ENCODE measurements at places on chromosomes 2 and 18.

DNA sequence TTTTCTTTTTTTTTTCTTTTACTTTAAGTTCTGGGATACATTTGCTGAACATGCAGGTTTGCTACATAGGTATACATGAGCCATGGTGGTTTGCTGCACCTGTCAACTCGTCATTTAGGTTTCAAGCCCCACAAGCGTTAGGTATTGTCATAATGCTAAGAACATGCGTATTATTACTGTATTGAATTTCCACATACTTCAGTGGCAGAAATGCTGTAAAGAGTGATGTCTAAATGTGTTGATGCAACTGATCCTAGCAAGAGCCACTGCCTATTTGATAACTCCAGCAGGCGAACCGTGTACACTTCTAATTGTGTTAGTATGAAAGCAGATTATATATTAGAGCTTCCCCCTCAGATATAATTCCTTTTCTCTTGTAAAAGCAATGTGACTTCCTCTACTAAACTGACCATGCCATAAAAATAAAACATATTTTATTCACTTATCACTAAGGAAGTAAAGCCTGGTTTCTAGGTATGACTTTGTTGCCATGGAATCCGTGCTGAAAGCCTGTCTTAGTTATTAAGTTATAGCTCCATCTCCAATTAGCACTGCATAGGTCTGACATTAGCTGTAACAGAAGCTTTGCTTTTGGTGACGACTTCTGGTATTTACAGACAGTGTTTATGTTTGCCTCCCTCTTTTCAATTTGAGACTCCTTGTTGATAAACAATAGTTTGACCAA, 280.0 kb downstream of the GALR1 start:
- DNase-seq, result no peak

DNA sequence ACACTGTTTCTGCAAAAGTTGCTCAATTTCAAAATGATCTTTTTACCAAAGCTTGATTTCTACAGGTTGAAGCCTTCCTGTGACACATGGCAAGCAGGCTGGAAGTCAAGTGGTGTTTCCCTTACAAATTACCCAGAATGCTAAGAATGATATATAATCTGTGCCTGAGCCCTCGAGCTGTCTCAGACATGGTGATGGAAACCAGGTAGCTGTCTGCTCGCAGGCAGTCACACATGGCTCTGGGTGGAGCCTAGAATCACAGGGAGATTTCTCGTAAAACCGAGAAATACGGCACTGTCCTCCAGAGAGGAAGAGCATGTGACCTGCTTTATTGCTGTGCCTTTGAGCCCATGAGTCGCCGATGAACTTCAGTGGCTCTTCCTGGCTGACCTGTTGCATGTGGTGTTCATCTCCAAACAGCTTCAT, 392.9 kb downstream of the ZNF521 start:
- DNase-seq, result no peak

DNA sequence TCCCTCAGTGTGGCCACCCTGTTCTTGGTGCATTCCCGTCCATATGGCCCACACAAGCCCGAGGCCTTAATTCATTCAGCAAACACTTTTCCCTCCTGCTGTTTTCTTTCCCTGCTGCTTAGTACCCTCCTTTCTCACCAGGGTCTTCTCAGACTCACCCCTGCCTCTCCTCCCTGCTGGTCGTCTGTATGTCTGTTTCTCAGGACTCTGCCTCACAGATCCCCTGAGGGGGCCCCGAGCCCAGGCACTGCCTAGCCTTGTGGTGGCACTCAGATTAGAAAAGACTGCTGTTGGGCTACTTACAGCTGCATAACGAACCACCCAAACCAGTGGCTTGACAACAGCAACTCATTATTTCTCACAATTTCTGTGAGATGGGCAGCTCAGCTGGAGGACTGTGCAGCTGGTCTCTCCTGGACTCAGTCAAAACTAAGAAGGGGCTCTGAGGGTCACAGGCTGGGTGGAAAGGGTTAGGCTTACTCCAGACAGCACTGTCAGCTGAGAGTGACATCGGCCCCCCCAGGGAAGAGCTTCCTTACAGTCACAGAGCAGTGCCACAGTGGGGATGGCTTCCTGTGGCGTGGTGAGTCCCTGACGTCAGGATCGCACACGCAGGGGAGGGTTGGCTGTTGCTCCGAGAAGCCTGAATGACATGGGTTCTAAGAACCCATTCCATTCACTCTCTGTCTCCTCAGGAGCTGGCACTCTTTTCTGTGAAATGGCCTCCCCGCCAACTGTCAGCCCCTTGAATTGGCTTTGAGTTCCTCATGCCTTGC, 139.0 kb downstream of the UXS1 start:
- DNase-seq, result no peak

DNA sequence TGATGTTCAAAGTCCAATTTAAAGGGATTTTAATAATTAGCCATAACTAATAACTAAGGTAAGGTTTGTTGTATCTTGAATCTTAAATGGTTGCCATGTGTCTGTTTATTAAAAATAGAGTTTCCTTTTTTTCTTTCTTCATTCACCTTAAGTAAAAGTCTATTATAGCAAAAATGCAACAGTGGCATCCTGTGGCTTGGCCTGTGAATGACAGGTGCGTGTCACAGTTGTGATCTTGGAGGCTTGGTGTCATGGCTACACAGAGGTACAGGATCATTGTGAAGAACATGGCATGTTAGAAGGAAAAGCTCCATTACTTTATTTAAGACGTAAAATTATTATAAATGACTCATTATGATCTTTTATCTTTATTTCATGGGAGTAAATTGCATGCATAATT, 246.1 kb downstream of the BCL2 start:
- no peak for DNase-seq

DNA sequence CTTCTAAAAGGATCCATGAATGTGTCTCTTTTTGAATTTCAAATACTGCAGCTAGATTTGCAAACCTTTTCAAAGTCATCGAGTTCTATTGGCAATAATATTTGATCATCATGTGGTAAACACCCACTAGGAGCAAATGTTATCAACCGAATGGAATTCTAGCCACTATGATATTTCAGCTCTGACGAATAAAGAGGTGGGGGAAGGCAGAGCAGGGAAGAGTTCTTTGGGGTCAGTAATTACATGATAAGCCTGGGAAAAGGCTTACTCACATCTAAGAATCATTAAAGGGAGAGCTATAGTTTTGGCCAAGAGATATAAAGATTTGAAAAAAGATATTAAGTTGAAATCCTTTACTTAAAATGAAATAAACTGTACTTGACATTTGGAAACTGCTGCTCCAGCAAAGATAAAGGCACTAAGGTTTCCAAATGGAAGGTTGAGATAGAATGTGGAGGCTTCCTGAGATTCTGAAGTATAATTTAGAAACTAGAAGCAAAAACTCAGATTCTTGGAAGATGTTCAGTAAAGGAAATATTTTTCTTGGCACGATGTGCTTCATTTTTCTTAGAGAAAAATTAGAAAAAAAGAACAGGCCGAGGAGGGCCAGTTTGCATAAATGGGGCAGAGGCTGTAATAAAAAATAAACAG, 104.7 kb upstream of the ARHGAP28 start:
- no peak for DNase-seq

DNA sequence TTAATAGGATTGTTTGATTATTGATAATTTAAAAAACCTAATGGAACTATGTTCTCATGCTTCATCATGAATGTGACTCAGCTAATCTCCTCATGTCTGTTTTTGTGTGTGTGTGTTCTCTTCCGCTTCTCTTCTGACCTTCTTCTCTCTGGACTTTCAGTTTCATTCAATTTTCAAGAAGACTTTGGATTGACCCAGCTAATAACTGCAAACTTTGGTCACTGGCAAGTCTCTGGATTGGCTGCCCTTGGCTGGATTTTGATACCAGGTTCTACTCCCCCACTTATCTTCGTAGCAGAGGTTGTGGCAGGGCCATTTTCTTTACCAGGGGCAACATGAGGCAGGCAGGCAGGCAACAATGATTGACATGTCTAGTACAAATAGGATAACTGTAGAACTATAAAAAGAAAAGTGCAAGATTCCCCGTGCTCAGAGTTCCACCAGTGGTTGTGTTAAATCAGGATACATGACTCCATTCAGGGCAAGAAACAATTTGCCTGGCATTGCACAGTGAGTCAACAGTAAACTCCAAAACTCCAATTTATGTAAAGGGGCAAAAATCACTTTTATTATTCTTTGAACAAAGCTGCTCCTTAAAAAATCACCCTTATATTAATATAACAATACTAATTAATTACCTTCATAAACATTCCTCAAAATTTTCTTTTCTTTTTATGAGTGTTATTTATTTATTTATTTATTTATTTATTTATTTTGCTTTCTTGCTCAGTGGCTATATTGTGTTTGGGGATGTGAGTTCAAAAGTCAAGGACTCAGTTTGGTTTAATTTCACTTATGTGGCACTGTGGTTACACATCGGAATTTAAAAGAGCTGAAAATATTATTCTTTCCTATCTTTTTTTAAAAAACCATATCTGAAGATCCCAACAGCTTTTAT, 167.6 kb downstream of the RND3 start:
- DNase-seq, result no peak

- DNase-seq, result no peak
These were observed 60.5 kb downstream of the BMPR2 start for GRCh38 chr2:202436626-202437025.

DNA sequence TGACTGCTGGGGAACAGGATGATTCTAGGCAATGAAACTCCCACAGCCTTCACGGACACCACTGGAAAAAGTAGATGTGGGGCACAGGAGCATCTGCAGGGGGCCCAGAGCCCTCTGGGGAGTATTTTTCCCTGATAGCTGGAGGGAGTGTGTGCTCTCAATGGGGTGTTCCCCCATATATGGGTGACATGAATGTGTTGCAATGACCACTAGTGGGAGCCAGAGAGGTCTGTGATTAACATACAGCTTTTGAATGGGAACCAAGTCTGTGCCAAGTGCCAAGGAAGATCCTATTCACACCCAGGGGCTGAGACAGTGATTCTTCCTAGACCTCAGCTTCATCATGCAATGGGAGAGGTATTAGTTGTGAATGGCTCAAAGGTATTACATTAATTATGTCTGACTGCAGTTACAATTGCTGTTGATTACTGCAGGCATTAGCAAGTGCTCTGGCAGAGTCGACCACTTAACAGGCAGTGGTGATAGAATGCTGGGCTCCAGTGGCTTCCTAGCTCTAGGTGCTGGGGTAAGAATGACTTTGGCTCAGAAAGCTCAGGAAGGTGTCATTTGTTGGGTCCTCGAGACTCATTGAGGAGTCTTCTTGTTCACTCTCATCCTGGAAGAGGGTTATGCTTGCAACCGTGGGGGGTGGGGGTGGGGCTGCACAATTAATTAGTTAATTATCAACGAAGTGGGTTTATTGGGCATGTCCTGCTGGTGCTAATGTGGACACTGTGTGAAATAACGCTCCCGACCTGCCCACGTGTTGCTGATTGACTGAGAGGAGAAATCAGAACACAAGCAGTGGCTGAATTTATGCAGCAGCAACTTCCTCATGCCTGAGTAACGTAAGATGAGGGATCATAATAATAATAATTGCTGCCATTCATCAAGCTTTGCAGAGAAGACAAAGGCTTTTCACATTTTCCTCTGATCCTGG, 194.1 kb downstream of the CLIP4 start:
- no peak for DNase-seq

DNA sequence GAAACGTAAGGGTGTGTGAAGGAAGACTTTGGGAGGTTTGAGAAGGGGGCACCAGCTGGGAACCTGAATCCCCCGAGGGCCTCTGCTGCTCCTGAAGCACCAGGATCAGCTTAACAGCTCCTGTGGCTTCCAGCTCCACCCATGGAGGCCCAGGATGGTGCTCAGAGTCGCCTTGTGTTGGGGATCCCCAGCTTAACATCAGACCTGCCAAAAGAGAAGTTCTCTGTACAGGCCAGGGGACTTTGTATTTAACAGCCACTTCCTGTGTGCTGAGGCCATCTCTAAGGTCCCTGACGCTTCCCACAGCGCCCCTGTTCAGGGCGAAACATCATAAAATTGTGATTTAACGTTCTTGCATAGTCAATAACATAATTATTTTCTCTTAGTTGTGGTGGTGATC, 77.5 kb downstream of the NCK2 start:
- no peak for DNase-seq

GRCh38 chr2:230411570-230412370, 4.2 kb upstream of the SP100 start:
- peak; percentile 57 for DNase-seq

- no peak for DNase-seq
These were observed 134.9 kb upstream of the KYNU start for GRCh38 chr2:142742371-142743214.

DNA sequence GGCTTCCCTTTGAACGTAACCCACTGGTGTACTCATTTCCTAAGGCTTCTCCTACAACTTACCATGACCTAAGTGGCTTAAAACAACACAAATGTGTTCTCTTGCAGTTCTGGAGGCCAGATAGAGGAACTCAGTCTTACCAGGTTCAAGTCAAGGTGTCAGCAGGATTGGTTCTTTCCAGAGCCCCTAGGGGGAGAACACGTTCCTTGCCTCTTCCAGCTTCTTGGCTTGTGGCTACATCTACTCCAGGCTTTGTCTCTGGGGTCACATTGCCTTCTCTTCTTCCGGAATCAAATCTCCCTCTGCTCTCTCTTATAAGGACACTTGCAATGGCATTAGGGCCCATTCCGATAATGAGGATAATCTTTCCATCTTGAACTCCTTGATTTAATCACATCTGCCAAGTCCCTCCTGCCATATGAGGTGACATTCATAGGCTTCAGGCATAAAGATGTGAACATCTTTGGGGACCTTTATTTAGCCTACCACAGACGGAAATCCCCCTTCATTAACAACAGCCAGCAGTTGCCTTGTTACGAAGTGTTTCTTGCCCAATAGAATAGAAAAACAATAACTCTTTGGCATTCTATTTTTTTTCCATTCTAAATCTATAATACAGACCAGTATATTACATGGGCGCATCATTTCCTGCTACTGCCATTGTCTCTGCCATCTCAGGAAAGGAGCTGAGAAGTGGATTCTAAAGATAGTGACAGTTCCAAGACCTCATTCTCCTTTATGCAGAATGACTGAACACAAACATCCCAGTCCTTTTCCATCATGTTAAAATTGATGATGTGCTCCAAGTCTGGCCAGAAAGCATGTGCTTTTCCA, 362.0 kb downstream of the ZNF521 start:
- no peak for DNase-seq

DNA sequence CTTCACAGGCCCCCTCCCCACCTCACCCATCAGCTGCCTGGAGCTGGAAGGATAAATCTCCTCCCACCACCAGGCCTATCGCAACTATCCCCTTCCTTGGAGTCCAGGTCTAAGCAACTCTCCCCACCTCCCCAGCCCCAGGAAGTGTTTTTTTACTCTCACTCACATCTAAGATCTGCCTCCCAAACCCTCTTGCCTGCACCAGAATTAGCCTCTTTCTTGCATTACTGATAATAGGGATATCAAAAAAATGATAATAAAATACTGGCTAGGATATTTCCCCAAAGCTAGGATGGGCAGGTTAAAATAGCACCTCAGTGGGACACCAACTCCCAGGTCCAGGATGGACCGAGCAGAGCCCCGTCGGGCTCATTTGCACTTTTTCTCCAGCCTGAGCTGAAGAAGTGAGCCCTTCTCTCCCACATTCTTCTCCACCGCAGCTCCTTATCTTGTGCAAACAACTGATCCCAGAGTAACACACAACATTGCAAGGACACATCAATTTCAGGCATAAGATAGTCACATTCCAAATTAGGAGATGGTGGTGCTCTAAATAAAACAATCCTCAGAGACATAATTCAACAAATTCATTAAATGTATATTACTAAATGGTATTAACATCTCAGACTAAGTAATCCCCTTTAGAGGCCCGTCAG, 17.7 kb upstream of the CIB4 start:
- no peak for DNase-seq
